ENCODE measurements at places on chromosomes 13 and 19. TPM values are rescaled to one million over a fixed set of nuclear protein-coding genes. Genes with fewer than 3 reads are reported as not detected.

- no peak overlapping the region for H3K4me3 ChIP-seq
- no peaks in the 10 kb centered on the region for H3K27me3 ChIP-seq
- peaks cover 6% of the 10 kb centered on the region for H3K36me3 ChIP-seq
- H3K4me1 ChIP-seq: peaks cover 14% of the 10 kb centered on the region
Observed at GRCh38 chr19:49932041-49932451, 2.7 kb upstream of the NUP62 start.

Gene KLK8
- not detected for total RNA-seq

Gene LILRA1
- not detected for total RNA-seq

GRCh38 chr13:51955816-51956603, 55.2 kb downstream of the ATP7B start:
- H3K27me3 ChIP-seq: no peaks in the 10 kb centered on the region
- H3K36me3 ChIP-seq: peaks cover 4% of the 10 kb centered on the region
- no peak for DNase-seq
- no peak overlapping the region for H3K27ac ChIP-seq
- no peak overlapping the region for H3K4me3 ChIP-seq
- no peaks in the 10 kb centered on the region for H3K4me1 ChIP-seq

Data from stomach (tissue), 19 donors.